ENCODE measurements at places on chromosomes 5 and 9.

GRCh38 chr9:69392826-69393225, 67.8 kb downstream of the ENTREP1 start:
- DNase-seq = no peak

- DNase-seq = no peak
Measured at GRCh38 chr5:122077366-122078115, 518 bp downstream of the LOX start.

DNA sequence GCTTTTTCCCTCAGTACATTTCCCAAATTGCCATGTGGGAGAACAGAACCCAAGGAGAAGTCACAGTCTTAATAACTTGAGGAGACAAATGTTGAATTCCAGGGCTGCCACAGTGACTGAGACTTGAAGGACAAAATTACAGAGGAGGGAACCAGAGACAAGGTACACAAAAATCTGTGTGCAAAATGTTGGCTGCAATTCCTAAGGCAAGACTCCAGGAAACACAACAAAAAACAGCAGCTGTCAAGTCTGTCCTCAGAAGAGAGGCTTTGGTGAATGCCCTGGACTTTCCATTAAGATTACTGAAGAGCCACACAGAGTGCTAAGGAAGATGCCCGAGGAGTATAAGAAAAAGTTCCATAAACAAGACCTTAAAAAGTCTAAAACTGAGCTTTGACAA, 21.1 kb downstream of the AP3B1 start:
- DNase-seq = no peak

GRCh38 chr9:127921557-127922120, 4.8 kb upstream of the ST6GALNAC4 start:
- DNase-seq = peak; percentile 82

DNA sequence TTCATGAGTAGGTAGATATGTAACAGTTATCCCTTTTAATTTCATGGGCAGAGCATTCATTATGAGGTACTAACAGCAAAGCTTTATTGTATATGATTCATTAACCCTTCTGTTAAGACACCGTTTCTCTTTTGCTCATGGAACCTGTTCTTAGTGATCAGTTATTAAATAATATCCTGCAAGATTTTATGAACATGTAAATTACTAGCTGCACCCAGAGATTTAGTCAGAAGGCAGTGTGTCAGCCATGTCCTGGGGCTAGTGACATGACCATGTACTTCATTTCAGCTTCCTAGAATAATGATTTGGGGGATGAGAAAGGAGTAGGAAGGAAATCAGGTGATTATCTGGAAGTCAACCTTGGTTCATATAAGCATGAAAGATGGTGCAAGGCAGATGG, 7.0 kb downstream of the MAST4 start:
- no peak for DNase-seq

- DNase-seq = no peak
Measured at GRCh38 chr5:142726188-142726731, 40.4 kb upstream of the FGF1 start.

DNA sequence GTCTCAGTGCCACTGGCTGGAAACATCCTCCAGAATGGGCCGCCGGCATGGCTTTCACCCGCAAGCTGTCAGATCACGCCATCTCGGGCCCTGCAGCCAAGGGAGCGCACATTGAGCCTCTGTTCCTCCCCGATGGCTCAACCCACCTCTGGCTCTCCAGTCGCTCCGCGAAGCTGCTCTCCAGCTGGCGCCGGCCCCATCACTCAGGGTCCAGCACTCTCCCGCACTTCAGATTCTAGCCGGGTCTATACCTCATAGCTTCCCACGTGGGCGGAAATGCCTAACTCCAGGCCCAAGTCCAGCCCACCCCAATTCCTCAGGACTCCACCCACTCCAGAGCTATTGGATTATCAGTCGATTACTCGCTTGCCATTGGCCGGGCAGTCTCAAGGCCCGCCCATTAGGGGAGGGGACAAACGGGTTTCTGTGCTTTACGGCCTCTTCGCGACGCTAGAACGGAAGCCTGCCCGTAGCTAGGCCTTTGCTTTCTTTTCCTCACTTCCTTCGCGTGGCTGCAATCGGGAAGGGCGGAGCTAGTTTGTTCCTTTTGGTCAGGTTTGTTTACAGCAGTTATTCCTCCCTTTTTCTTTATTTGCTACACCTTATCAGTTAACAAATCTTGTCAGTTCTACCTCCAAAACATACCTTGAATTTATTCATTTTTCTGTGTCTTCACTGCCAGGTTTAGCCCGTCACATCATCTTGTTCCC, at the start of gene NOL6:
Gene NOL6 (minus strand): TSS at position 282 of the 710 bp plus-strand sequence. CDS start 82 bp downstream, at position 200.
- DNase-seq = peak; percentile 99

Measured in CD4-positive, alpha-beta T cell treated with Interleukin-17A for 1 hour (primary cell).